ENCODE measurements at places on chromosomes 12 and 14.

DNA sequence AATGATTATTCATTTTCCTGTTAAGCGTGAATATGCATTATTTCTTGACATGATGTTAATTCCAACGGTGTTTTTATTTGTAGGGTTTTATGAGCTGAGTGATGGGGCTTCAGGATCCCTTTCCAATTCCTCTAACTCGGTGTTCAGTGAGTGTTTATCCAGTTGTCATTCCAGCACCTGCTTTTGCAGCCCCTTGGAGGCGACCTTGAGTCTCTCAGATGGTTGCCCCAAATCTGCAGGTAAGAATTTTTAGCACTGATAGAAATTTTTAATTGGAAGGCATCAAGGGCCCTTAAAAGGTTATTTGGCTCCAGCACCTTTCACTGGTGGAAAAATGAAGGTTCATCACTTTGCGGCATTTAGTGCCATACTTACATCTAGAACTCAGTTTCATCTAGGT lies 3.7 kb downstream of the DACT1 start:
- no peak for DNase-seq

DNA sequence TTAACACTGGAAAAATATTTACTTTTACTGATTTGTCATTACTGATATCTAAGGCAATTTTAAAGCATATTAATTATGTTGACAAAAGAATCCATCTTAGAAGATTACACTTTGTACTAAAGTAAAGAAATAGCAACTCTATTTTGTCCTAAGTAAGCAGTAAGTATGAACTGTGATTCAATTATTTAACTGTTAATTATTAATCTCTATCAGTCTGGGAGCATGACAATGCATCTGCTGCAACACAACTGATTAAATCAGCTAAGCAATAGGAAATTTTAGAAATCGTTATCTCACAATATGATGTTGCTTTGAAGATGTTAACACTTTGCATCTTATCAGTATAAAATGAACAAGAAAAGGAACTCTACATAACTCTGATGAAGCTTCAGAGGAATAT lies 172.3 kb downstream of the DPY19L2 start:
- DNase-seq = no peak

DNA sequence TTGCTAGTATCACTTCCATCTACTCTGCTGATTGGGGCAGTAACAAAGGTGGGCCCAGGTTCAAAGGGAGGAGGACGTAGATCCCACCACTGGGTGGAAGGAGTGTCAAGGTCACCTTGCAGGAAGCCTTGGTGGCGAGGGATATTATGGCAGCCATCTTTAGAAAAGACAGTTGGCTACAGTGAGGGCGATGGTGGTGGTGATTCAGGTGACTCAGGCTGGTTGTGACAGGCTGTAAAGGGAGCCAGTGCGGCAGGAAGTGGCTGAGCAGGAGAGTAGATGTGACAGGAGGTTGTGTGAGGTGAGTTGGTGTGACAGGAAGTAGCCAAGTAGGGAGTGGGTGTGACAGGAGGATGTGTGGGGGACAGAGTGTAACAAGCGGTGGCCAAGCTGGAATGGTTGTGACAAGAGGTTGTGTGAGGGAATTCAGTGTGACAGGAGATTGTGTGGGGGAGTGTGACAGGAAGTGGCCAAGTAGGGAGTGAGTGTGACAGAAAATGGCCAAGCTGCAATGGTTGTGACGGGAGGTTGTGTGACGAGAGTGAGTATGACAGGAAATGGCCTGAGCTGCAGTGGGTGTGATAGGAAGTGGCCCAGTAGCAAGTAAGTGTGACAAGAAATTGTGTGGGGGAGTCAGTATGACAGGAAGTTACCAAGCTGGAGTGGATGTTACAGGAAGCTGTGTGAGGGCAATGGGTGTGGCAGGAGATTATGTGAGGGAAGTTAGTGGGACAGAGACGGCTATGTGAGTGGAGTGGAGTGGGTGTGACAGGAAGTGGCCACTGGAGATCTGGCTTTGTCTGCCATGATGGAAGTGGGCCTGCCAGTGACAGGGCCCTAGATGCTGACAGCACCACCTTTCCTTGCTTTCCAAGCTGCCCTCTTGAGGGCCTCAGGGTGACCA lies 136.5 kb upstream of the MYL2 start:
- DNase-seq = no peak

GRCh38 chr12:115377230-115377629 lies 693.3 kb upstream of the TBX3 start:
- DNase-seq = no peak

DNA sequence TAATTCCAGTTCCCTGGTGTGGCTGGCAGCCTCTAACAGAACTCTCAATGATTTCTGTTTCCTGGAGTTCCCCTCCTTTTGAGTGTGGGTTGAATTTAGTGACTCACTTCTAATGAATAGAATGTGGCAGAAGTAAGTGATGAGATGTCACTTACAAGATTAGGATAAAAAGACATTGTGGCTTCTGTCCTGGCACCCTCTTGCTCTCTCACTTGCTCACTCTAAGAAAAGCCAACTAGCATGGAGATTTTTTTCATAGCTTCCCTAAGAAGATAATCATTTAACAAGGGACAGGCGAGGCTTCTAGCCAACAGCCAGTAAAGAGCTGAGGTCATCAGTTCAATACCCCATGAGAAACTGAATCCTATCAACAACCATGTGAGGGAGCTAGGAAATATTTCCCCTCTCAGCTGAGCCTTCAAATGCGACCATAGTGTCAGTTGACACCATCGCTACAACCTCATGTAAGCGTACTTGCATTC lies 156.7 kb downstream of the TMTC3 start:
- DNase-seq = no peak

DNA sequence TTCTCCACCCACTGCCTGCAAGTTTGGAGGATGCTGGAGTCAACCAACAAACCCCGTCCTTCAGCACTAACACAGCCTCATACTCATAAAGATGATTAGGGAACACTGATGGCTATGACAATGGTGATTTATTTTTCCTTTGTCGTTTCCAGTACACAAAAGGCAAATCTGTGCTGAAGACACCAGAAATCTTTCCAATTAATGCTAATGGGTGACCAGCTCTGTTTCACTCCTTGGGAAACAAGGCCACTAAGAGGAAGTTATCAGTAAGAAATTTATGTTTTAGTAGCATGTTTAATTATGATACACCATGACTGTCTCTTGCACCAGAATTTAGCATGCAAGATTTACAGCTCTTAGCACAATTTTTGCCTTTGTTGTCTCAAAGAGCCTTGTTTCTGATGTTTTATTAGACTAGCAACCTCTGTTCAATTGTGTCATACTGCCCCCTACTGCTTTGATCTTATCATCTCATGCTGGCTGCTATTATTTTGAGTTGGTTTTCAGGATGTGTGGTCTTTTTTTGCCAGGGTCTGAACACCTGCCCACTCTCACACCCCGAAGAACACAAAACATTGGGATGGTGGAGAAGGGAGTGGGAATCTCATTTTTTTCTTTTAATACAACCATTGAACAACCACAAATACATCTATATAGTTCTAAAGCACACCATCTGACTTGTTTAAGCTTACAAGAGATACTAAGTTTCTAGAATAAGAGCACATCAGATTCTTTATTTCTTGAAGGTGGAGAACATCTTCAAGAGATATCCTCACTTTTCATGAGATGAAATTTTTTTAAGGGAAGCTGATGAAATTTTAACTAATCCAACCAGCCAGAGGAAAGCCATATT lies 160.9 kb downstream of the SPTSSA start:
- DNase-seq = peak; percentile 52

DNA sequence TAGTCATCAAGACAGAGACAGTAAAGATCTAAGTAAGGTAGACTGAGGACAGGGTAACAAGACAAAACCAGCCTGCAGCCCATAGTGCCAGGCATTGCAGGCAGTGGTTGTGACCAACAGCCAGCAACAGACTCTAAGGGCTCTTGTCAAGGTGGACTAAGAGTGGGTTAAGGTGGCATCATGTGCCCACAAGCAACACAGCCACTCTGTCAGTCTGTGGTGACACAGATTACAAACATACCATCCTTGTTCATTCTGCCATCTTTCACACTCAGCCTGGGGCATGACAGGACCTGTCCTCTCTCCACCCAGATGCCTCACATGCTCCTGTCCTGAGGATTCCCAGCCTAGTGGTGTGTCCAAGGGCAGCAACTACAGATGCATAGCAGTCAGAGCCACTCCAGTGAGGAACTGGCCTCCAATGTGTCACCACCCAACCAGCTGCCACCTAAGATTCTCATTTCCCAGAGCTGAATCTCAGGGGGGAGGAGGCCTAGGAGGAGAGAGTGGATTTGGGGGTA lies 28.3 kb downstream of the VDR start:
- no peak for DNase-seq

GRCh38 chr14:98847521-98848468 lies 424.2 kb downstream of the BCL11B start:
- DNase-seq = no peak

DNA sequence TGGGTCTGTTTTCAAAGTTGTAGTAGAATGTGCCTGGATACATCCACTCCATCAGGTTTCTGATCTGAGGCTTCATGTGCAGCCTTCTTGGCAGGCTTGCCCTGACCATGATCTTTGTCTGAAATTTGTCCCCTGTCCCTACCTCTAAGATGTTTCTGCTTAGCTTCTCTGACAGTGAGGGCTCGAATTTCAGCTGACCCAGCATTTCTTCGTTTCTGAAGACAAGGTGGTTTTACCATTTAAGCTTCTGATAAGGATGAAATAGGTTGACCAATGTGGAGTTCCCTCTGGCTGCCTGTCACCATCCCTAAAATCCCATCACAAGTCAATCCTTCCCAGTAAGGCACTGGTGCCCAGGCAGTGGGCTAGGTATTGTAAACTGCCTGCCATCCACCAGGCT lies 57.0 kb downstream of the CMKLR1 start:
- no peak for DNase-seq

DNA sequence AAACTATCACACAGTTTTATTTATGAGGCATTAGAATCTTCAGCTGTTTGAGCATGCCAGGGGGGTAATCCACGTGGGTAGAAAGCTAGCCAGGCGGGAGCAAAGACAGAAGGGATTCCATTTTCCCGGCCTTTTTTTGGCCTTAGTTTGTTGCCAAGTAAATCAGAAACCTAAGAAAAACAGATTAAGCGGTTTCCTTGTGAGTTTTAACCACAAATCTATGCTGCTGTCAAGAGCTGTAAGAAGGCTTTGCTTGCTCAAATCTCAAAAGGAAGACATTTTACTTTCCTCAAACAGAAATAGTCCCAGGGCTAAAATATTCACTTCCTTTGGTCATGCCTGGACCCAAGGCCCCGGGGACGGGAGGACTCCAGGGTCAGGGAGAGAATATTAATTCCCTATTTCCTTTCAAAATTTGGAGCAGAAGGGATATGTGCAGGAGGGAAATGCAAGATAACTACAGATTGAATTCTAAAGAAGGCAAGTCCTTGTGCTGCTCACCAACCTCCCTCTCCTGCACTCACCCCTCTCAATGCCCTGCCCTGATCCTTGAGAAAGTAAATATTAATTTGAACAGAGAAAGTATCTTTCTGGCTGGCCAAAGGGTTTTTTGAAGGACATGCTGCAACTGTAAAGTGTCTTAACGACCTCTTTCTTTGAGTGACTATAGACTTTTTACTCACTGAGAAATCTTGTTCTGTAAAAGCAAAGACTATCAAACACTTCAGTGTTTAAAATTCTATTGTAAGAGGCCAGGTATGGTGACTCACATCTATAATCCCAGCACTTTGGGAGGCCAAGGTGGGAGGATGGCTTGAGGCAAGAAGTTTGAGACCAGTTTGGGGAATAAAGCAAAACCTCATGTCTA lies 75.7 kb downstream of the HSD17B6 start:
- DNase-seq = no peak

GRCh38 chr14:67584978-67585377 lies 15.1 kb downstream of the PIGH start:
- DNase-seq = no peak

DNA sequence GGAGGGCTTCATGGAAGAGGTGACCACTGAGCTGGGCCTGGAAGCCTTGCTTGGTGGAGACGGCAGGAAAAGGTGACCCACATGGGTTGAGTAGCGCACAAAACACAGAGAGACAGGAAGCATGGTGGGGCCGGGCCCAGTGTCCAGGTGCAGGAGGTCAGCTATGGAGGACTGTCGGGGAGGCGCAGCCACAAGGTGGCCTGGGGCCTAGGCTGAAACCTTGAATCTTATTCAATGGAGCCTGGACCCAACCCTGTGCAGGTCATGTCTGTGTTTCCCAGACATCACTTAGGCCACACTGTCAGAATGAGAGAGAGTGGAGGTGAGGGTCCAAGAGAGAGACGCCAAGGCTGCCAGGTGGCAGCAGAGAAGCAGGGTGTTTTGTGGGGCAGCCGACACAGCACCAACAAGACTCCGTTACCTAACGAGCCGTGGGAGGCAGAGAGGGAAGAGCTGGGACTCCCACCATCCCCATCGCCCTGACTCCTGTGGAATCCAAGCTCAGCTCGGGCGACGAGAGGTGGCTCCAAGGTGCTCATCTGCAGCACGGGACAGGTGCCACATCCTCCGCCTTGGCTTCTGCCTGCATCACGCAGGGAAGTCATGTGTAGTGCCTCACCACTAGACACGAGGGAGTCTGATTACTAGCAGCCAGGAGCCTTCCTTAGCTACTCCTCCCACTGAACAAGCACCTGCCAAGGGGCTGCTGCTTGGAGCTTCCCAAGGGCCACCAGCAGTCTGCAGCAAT lies 38.7 kb downstream of the DEGS2 start:
- DNase-seq = no peak

DNA sequence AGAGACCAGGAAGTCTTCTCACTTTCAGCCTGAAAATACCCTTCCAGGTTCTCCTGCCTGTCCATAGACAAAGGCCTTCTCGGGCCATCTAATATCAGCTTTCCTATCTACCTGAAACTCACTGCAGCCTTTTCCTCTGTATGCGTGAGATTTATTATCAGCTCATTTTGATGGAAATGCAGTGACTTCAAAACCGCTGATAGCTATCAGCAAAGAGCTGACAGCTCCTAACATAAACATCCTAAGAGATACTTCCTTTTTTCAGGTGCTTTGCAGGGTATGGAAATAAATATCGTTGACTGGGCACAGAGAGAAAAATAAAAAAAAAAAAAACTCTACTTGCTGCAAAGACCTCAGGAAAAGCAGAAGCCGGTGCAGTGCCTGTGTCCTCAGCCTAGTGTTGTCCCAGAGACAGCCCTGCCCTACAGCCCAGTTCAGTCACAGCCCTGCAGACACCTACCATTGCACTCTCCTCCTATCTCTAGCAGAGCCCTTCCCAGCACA lies 215.0 kb upstream of the EGLN3 start:
- DNase-seq = no peak

GRCh38 chr14:63470962-63471793 lies 72.0 kb downstream of the PPP2R5E start:
- DNase-seq = no peak

All from SHP77 treated with DMSO at 0.1 percent for 48 hours (cell line).